ENCODE measurements at places on chromosomes 7 and 10. TPM values are rescaled to one million over a fixed set of nuclear protein-coding genes. Genes with fewer than 3 reads are reported as not detected.

- no peak for DNase-seq
These were observed 61.1 kb downstream of the GRK5 start for GRCh38 chr10:119268428-119268827.

- no peak for DNase-seq
These were observed 156.5 kb downstream of the PRKCQ start for GRCh38 chr10:6423413-6424170.

- no peak for DNase-seq
These were observed 55.6 kb downstream of the MCU start for GRCh38 chr10:72747521-72747920.

GRCh38 chr10:62842983-62843382, 26.8 kb upstream of the EGR2 start:
- no peak for DNase-seq

- DNase-seq, result no peak
These were observed 26.5 kb upstream of the NRG3 start for GRCh38 chr10:81848514-81848913.

- no peak for DNase-seq
These were observed 13.5 kb upstream of the OCM start for GRCh38 chr7:5867060-5867459.

- DNase-seq, result peak; percentile 80
These were observed 22.8 kb downstream of the VOPP1 start for GRCh38 chr7:55549457-55549856.

DNA sequence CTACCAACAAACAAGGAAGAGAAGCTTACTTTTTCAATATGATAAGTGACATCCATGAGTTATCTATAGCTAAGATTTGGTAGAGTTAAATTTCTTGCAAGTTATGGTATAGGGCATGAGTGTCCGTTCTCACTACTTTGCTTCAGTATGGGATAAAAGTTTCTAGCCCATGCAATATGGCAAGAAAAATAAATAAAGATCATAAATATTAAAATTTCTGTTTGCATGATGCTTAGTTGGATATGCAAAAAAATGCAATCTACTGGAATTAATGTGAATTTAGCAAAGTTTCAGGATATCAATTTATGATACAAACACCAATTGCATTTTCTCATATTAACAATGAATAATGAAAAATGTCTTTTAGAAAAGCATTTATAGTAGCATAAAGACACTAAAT, 148.7 kb upstream of the ADARB2 start:
- no peak for DNase-seq

- DNase-seq, result no peak
These were observed 5.5 kb upstream of the OPN4 start for GRCh38 chr10:86648704-86649427.

DNA sequence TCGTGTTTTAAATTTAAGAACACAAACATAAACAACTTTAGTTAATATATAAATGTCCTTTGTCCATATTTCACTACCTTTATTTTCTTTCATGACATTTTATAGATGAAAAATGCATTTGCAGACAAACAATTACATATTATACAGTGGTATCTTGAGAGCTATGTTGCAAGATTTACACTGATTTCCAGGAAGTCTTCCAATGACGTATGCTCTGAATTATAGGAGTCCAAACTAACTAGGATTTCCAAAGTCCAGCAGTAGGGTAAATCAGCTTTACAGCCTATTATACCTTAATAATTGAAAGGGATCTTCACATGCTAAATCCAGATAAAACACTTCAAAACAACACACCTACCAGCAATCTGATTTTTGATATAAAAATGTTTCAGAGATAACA, 69.4 kb downstream of the HYCC1 start:
- DNase-seq, result no peak

DNA sequence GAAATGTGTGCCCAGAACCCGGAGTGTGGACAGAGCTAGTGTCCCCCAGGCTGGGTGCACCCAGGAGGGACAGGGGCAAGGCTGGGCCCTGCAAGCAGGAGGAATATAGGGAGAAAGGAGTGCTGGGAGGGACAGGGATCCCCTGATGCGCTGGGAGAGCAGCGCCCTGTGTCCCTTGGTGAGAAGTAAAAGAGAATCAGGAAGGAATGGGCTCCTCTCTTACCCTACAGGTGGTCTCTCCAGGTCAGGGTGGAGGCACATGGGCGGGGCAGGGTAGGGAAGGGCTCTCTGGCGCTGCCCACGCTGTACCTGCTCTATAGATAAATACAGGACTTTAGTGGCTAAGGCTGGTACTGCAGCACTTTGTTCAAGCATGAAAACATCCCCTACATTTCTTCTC, 753.8 kb downstream of the GRID1 start:
- DNase-seq, result no peak

GRCh38 chr7:38863601-38864291, 45.2 kb downstream of the VPS41 start:
- DNase-seq, result no peak

DNA sequence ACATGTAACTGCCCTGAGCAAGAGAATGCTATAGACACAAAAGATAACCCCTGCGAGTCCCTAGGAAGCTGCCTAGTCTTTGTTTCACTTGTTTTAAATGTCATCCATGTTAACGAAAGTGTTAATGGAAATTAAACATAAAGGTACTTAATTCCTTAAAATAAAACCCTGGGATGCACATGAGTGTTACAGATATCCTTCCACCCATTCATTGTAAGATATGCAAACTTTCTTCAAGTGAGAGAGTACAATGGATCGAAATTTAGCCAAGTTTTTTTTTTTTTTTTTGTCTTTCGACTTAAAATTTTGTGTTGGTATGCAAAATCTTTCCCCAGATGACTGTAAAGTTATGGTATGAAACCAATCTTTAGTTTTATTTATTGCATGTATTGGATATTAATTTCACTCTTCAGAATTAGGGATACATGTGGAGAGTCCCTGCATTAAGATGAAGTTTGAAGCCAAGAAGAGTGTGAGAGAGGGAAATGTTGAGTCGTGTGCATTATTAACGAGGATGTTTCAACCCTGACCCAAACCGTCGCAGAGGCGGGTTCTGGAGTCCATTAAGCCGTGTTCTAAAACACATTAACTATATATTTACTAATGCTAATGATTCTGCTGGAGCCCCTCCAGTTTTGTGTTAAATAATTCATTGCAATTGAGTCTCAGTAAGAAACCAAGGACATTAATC, 1.6 kb downstream of the CDK14 start:
- no peak for DNase-seq

DNA sequence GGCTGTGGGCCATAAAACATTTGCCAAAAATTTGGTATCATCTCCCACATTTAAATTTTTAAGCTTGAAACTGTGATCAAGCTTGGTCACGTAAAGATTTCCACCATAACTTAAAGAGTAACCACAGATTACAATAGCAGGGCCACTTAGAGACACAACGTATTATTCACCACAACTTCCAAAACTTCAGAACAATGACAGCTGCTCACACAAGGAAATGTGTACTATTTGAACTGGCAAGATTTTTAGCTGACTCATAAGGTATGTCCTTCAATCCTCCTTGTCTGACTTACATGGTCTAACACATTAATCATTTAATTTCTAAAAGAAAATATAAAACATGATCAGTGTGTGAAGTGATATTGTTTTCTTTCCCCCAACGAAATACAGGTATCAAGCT, 234.5 kb downstream of the PARD3 start:
- DNase-seq, result no peak

DNA sequence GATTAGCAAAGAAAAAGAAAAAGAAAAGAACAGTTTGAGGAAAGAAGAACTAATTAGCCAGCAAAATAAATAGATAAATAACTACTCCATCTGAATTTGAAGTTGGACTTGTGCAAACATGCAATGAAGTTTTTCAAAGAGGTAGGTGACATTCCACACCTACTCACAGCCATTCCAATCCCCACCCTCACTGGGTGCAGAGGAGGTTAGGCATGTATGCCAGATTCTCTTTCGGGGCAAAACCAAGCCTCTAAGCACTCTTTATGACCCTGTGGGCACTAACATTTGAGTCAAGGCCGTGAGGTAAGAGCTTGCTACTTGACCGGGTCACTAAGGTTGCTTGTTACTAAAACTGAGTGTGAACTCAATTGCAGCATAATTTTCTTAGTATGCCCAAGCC, 108.4 kb upstream of the SEMA3A start:
- DNase-seq, result no peak

DNA sequence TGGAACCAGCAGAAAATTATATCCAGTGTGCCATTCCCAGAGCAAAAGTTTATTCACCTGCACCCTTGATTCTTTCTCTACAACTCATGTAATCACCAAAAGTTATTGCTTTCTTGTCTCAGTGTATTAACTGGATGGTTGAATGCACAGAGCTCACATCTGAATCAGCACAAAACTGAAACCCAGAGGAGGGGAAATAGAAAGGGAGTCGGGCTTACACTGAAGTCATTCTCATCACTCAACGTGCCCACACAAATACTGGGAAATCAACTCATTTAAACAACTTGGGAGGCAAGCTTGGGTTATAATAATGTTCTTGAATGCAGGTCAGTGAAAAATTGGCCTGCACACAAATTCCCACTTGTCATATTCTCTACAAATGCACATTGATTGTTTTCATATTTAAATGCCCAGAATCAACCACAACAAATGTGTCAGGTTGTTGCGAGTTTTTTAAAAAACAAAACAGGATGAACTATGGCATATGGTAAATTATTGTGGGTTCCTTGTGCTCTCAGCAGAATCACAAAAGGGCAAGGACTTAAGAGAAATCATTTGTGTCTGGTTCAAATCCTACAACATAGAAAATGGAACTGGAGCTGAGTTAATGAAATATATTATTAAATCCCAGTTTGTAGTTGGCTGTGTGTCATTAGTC, 125.9 kb upstream of the NOBOX start:
- DNase-seq, result no peak

DNA sequence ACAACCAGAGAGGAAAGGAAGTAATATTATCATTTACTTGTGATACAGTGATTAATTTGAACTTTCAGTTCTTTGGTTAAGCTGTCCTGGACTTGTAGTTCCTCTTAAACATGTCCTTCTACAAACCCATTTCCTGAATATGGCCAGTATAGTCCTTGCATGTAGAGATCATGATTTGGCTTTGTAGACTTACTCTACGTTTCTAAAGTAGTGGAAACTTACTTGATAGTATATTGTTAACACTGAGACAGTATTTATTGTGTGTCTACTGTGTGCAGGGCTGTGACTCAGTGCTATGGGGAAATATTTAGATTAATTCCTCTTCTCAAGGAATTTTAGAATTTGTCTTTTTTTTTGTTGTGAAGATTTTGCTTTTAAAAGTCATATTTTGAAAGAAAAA, 109.5 kb downstream of the NRF1 start:
- no peak for DNase-seq

GRCh38 chr10:108782411-108782810, 1140.9 kb downstream of the XPNPEP1 start:
- DNase-seq, result no peak

DNA sequence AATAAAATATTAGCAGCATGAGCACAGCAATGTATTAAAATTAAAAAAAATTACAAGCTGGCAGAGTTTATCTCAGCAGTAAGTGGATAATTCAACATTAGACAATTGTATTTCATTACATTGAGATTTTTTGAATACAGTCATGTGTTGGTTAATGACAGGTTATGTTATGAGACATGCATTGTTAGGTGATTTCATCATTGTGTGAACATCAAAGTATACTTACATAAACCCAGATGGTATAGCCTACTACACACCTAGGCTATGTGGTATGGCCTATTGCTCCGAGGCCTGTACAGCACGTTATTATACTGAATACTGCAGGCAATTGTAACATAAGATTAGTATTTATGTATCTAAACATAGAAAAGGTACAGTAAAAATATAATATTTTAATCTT, 29.7 kb downstream of the CCDC6 start:
- DNase-seq, result no peak

DNA sequence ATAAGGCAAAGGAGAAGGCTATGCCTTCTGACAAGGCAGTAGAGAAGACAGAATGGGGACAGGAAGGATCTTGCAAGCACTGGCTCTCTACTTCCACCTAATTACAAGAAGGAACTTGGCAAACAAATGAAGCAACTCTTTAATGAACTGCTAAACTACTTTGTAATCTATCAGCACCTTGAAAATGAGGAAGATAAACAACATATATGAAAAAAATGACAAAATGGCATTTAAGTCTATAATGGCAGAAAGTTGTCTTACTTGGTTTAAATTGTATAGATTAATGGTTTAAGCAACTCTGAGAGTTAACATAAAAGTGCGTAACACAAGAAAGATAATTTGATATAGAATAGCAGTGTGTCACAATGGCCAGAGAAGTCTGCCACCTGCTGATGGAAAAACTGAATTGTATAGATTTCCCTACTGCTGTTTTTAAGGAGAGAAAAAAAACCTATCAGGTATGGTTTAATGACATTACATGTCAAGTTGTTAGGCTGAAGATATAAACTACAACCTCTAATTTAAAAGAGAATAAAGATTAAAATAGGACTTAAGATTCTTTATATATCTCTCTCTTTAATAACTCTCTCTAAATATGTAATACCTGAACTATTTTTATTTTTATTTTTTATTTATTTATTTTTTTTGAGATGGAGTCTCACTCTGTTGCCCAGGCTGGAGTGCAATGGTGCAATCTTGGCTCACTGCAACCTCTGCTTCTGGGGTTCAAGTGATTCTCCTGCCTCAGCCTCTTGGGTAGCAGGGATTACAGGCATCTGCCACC, 11.8 kb downstream of the NT5C3A start:
- DNase-seq, result peak; percentile 27

- DNase-seq, result no peak
These were observed 78.3 kb downstream of the LRRC17 start for GRCh38 chr7:102991077-102991539.

DNA sequence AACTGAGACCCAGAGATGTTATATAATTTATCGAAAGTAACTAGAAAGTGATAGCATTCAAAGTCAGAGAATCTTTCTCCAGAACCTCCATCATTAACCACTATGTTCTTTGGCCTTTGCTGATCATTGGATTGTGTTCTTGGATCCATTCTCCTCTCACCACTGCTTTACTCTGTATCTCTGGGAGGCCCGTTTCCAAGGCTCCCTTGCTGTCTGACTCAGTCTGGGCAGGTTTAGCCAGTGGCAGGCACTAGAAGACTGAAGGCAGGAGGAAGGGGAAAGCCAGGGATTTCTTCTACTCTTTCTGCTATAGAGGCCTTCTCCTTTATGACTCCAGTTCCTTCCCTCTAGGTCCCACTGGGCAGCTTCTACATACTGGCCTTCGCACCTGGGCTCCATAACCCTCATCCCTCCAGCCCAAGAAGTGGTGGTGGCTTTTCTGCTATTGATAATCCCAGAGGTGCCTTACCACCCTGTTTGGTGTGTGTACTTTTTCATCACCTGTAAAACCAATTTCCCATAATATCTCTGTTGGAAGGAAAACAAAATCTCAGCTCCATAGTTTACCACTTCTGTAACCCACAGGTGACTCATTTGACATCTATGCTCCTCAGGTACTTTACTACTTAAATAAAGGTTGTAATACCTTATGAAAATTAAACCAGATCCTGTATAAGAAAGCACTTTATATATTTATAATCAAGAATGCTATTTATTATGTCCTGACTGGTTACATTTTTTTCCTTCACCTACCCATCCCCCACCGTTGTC, 36.0 kb downstream of the BCAP29 start:
- no peak for DNase-seq

EN2 gene
- not detected for total RNA-seq

TACC2 gene
- total RNA-seq, result 6.6 TPM

DIP2C gene
- total RNA-seq, result 3.9 TPM

TRIM73 gene
- 0.20 TPM for total RNA-seq

HMX2 gene
- total RNA-seq, result not detected

TET1 gene
- 3.1 TPM for total RNA-seq

SP4 gene
- total RNA-seq, result 13.8 TPM
